ENCODE measurements at places on chromosomes 11 and 22.

- DNase-seq = no peak
Observed at GRCh38 chr11:44198146-44198724, 102.8 kb downstream of the EXT2 start.

DNA sequence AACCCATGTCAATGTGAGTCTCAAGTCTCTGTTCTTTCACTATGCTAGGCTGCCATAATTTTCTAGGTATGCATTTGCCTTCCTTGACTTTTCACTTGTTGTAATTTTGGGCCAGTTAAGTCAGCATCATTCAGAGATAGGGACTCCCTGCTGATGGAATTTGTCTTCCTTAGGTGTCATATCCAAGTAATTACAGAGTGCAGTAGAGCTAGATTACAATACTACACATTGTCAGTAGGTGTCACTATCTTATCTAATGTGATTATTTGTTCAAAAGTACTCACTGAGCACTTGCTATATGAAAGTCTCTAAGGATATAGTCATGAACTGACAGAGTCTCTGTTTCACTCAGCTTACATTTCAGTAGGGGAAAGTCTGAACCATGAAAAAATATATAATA lies 25.0 kb upstream of the SYN3 start:
- DNase-seq = peak; percentile 13

DNA sequence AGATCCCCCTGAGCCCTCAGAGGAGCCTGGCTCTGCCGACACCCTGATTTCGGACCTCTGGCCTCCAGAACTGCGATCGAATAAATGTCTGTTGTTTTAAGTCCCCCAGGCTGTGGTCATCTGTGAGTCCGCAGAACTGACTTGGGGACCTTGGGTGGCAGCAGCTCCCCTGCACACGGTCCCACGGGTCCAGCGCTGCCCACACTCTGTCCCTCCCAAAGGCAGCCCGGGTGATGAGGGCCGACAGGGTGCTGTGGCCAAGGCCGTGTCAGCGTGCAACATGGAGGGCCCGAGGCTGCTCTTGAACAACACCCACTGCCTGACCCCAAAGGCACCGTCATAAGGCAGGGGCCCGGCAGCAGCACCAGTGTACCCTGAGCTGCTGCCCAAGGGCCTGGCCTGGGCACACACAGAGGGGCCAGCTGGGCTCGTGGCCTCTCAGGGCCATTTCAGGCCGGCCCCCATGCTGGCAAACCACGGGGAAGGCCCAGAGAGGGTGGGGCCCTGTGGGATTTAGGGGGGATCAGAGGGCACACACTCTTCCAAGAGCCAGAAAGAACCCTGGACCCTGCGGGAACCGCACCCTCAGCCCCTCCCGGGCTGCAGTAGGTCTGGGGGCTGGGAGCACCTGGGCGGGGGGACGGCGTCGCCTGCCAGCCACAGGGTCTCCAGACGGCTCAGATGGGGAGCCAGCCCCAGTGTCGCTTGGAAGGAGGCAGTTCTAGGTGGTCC lies 77.1 kb upstream of the PRR5 start:
- DNase-seq = no peak

DNA sequence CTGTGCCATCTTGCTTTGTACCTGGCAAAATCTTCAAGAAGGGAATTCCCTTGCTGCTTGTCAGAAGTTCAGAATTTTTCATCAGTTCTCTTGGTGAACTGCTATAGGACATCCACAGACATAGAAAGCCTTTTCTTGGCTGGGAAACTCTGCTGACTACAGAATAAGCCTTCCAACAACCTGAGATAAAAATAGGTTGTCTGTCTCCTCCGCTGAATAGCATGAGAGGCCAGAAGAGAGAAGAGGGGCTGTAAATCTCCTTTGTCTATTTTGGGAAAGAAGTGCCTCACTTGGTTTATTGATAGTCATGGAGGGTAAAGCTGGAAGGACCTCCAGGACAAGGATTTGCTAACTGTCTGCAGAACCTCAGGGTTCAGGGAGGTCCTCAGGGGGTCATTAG lies 48.2 kb downstream of the C11orf91 start:
- DNase-seq = no peak

GRCh38 chr11:46944356-46945075 lies 8.0 kb downstream of the CSTPP1 start:
- no peak for DNase-seq

GRCh38 chr22:38035530-38035885 lies 21.7 kb upstream of the PICK1 start:
- DNase-seq = no peak

GRCh38 chr11:10725907-10726253 lies 25.2 kb upstream of the CTR9 start:
- DNase-seq = no peak

- DNase-seq = peak; percentile 25
Observed at GRCh38 chr11:87454241-87454640, 416.5 kb downstream of the TMEM135 start.

DNA sequence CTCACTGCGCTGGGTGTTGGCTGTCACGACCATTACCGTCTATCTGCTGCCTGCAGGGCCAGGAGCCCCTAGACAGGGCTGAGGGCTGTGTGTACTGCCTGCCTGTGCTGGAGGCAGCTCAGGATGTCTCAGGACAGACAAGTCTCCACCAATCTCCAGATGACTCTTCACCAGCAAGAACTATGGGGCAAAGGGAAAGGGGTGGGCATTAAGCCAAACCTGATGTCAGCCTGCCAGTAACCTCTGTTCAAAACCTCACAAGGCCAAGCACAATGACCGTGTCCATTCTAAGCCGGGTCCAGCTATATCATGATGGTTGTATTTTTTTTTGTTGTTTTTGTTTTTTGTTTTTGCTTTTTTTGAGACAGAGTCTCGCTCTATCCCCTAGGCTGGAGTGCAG lies 31.6 kb downstream of the MAFF start:
- DNase-seq = no peak

DNA sequence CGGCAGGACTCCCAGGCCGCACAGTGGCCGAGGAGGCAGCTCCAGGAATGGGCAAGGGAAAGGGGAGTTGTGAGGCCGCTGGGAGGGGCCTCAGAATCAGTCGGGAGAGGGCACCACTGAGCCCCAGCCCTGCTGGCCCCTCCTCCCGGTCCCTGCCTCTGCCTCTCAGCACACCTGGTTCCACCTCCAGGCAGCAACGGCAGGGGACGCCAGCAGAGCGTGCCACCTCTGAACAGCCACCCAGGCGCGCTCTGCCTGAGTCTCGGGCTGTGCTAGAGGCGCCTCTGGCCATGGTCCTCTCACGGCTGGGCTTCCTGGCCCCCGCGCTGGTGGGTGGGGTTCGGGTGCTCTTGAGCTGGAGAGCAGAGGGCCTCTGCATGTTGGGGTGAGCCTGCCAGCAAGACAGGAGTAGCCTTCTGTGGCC lies 33.0 kb downstream of the MOB2 start:
- peak; percentile 2 for DNase-seq

- DNase-seq = no peak
Observed at GRCh38 chr11:77542296-77542695, 47.5 kb upstream of the AQP11 start.

GRCh38 chr11:8266246-8267241 lies 2.9 kb upstream of the LMO1 start:
- DNase-seq = no peak

GRCh38 chr22:20084547-20085413 lies 4.7 kb downstream of the DGCR8 start:
- no peak for DNase-seq

DNA sequence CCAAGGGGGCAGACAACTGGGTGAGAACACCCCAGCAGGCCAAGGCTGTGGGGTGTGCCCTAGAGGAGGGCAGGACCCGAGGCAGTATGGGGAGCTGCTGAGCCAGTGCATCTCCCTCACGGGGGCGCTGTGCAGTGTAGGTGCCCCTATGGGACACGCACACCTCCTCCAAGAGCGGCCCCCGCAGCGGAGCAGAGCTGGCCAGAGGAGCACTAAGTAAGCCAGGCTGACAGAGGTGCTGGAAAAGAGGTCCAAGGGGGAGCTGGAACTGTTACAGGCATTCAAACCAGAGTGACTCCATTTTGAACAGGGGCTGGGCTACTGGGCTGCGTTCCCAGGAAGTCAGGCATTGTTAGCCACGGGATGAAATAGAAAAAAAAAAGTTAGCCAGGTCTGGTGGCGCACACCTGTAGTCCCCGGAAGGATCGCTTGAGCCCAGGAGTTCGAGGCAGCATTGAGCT lies 41.8 kb downstream of the TST start:
- DNase-seq = peak; percentile 28

DNA sequence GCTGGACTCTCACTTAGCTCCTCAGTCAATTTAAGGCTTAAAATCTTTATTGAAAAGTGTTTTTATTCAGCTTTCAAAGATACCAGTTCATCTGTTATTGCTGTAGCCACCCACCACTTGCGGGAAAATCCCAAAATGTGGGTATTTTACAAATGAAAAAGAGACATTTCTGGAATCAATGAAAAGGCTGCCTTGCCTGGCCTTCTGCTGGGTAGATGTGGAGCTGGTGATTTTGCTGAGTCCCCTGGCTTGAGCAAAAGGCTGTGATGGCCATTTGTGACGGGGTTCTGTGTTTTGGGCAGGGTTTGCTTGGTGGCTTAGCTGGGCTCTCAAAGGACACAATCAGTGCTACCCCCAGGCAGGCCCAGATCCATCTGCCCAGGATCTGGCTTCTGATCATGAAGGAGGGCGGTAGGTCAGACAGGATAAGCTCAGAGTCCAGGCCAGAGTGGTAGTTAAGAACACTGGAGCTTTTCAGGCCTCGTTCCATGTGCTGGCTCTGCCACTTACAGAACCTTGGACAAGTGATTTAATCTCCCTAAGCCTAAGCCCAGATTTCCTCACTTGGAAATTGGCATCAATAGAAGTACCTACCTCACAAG lies 36.1 kb downstream of the UBASH3B start:
- DNase-seq = no peak

- no peak for DNase-seq
Observed at GRCh38 chr11:69170704-69171103, 15.0 kb downstream of the SMIM38 start.

GRCh38 chr22:27540656-27541396 lies 260.7 kb downstream of the MN1 start:
- no peak for DNase-seq

DNA sequence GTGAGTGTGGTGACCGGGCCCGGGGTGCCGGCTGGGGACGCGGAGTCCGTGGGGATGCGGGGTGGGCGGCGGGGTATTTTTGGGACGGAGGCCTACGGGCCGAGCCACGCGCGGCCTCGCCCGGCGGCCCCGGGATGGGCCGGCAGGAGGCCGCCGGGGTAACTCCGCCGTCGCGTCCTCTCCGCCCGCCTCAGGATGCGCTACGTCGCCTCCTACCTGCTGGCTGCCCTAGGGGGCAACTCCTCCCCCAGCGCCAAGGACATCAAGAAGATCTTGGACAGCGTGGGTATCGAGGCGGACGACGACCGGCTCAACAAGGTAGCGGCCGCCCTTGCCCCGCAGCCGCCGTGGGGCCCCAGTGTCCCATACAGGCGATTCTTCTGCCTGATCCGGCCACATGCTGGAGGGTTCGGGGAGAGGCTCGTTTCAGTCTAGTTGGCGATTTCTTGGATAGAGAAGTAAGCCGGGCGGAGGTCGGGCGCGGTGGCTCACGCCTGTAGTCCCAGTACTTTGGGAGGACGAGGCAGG lies 337 bp downstream of the RPLP2 start:
- DNase-seq = no peak

DNA sequence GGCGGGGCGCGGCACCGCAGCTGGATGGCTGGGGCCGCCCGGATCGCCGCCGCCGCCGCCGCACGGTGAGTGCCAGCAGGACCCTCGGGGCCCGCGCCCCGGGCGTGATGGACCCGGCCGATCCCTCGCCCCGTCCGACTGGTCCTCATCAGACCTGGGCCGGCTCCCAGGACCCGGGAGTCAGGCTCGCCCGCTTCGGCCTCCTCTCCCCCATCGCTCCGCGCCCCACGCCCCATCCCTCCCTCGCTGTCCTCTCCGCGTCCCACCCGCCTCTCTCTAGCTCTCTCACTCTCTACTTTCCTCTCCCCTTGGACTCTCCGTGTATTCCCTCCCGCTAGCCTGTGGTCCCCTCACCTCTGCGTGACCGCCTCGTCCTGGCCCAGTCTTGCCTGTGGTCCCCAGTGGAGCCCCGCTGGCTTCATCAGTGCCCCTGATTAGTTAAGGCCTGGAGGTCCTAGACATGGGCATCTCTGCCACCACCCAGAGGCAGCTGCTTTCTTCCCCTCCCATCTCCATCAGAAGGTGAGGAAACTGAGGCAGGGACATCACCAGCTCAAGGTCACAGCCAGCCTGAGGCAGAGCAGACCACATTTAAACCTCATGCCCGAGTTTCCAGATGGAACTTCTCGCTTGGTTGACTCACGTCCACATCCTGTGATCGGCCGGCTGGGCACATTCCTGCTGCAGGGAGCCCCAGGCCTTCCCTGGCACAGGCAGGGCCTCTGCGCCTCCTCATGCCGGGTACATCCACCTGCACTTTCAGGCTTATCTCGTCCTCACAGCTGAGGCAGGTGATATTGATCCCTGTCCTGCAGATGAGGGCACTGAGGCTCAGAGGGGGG lies 429 bp downstream of the SLC39A13 start:
- DNase-seq = no peak

DNA sequence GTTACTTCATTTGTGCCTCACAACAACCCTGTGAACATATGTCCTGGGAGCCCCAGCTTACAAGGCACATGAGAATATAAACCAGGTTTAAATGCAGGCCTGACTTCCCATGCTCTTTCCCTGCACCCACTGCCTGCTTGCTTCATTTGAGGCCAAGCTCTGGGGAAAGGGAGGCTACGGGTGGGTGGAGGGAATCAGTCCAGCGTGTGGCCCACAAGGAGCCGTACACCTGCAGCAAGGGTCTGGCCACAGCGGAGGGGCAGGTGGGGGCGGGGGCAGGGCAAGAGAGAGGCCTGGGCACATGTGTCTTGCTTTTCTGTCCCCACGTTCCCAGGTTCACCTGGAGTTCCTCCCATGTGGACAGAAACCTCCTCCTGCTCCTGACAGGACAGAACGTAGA lies 26.2 kb downstream of the FAM83F start:
- DNase-seq = no peak

DNA sequence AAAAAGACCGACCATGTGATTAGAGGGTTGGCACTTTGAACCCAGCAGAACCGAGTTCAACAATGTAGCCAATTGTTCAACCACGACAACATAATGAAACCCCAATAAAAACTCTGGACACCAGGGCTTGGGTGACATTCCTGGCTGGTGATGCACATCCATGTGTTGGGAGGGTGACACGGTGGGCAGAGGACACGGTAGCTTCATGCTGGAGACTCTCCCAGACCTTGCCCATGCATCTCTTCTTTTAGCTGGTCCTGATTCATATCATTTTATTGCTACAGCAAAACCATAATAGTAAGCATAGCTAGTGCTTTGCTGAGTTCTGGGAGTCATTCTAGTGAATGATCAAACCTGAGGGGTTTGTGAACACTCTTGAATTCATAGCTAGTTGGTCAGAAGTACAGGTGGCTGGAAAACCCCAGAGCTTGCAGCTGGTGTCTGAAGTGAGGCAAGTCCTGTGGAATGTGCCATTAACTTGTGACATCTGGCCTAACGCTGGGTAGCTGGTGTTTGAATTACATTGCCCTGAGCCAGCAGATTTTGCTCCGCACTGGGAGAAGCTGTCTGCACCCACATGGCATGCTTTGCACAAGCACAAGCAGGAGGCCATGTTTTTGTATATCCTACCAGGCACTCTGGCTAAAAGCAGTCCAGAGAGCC lies 14.0 kb downstream of the RPUSD4 start:
- DNase-seq = no peak

Data from GM12878 (cell line).